ENCODE measurements at places on chromosomes 2 and 18. TPM values are rescaled to one million over a fixed set of nuclear protein-coding genes. Genes with fewer than 3 reads are reported as not detected.
A peak's percentile ranks its signal among the peaks of the same experiment; 100 is the strongest.

- no peak overlapping the region for H3K4me3 ChIP-seq
- H3K4me1 ChIP-seq, result no peaks in the 10 kb centered on the region
- no peaks in the 10 kb centered on the region for H3K27me3 ChIP-seq
- DNase-seq, result no peak
These were observed 234.9 kb downstream of the PHLPP1 start for GRCh38 chr18:62950246-62950645.

DNA sequence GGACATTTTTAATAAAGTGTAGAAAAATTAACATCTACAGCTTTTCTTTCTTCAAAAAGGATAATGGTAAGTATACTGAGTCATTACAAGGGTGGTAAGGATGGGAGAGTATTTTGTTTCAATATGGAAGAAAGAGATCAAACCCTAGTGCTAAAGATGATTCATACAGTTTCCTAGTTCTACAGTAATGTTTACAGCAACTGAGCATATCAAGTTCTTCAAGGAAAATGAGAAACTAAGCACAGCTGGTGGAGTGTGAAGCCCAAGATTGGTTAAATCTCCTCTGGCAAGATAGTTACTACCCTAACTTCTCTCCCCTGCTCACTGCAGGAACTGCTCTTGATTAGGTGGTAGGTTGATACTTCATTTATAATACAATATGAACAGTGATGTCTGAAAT is 467.5 kb downstream of the XIRP2 start:
- H3K4me1 ChIP-seq, result no peaks in the 10 kb centered on the region
- no peaks in the 10 kb centered on the region for H3K36me3 ChIP-seq
- no peak overlapping the region for H3K4me3 ChIP-seq
- no peak for DNase-seq
- no peaks in the 10 kb centered on the region for H3K27me3 ChIP-seq
- H3K27ac ChIP-seq, result no peak overlapping the region

GRCh38 chr2:144349674-144350073 is 170.2 kb downstream of the ZEB2 start:
- no peaks in the 10 kb centered on the region for H3K27me3 ChIP-seq
- no peaks in the 10 kb centered on the region for H3K4me1 ChIP-seq
- no peak for DNase-seq
- no peak overlapping the region for H3K4me3 ChIP-seq
- no peak overlapping the region for H3K27ac ChIP-seq

GRCh38 chr2:25366629-25367028 is 24.9 kb upstream of the DNMT3A start:
- no peak for DNase-seq
- H3K4me1 ChIP-seq, result peaks cover 11% of the 10 kb centered on the region
- H3K36me3 ChIP-seq, result no peaks in the 10 kb centered on the region
- H3K27me3 ChIP-seq, result no peaks in the 10 kb centered on the region

GRCh38 chr2:48227617-48228344 is 302.2 kb upstream of the STON1 start:
- H3K27ac ChIP-seq, result peak overlapping the region; percentile 55
- no peak overlapping the region for H3K4me3 ChIP-seq
- no peaks in the 10 kb centered on the region for H3K27me3 ChIP-seq
- H3K36me3 ChIP-seq, result no peaks in the 10 kb centered on the region
- DNase-seq, result peak; percentile 50

ALKAL2 gene
- total RNA-seq, result not detected

DNA sequence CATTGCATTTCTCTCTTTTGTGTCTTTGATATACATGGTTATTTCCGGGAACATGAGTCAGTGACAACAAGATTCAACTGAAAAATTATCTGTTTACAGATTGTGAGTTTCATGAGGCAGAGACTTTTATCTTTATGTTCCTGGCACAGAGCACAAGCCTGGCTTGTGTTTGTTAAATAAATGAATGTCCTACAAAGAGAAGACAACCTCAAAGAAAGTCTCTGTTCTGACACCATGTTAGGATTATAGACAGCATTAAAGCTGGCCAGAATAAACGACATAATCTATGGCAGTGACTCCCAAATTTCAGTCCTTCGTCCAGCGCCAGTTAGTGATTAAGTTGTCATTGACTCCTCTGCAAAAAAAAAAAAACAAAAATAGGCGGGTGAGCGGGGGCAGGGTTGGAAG is 97.4 kb upstream of the DNAJC10 start:
- H3K27ac ChIP-seq, result no peak overlapping the region
- no peak for DNase-seq
- H3K27me3 ChIP-seq, result no peaks in the 10 kb centered on the region

- H3K4me3 ChIP-seq, result no peak overlapping the region
- no peaks in the 10 kb centered on the region for H3K4me1 ChIP-seq
- no peak overlapping the region for H3K27ac ChIP-seq
- no peaks in the 10 kb centered on the region for H3K36me3 ChIP-seq
- H3K27me3 ChIP-seq, result no peaks in the 10 kb centered on the region
- DNase-seq, result no peak
These were observed 206.8 kb downstream of the TXNL1 start for GRCh38 chr18:56431551-56431950.

HOXD4 gene
- total RNA-seq, result not detected

DNA sequence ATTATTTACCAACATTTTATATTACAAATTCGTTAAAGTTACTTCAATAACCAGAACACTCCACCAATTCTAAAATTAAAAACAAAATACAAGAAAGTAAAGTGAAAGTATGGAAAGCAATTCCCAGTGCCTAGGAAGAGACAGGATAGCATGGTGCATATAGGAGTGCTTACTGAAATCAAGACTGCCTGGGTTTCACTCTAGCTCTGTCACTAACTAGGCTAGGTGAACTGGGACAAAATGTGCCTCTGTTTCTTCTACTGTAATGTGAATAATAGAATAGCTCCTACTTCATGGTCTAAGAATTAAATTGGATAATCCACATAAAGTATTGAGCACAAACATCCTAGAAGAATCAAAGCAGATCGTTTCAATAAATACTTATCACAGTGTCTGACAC is 22.6 kb downstream of the STK17B start:
- no peaks in the 10 kb centered on the region for H3K27me3 ChIP-seq
- H3K27ac ChIP-seq, result no peak overlapping the region
- H3K36me3 ChIP-seq, result peaks cover 38% of the 10 kb centered on the region
- H3K4me3 ChIP-seq, result no peak overlapping the region
- no peak for DNase-seq

KCNF1 gene
- total RNA-seq, result not detected

DNA sequence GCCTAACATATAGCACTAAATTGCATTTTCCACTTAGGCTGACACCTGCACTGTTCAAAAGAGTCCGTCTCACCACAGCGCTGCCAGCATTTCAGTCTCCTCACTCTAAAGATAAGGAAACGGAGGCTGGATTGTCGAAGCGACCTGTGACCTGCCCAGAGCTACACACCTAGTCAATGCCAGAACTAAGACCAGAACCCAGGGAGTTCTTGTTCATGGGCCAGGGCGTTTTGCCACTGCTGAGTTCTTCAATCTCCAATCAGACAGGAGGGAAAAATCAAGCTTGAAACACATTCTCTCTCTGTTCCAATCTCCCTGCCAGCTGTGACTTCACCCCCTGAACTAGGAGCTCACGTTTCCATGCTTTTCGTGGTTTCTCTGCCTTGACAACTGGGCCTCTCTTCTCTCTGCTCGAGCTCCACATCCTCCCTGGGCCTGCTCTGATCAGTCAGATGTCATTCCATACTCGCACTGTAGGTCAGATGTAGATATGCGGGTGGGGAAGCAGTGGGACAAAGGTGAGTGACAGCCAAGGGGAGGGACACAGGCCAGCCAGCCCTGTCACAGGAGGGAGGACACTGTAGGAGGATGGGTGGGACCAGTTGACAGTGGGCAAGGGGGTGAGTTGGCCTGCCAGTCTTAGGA is 221.1 kb upstream of the SMAD2 start:
- peaks cover 4% of the 10 kb centered on the region for H3K27me3 ChIP-seq
- no peak overlapping the region for H3K27ac ChIP-seq
- H3K4me1 ChIP-seq, result no peaks in the 10 kb centered on the region
- H3K4me3 ChIP-seq, result no peak overlapping the region
- DNase-seq, result no peak
- no peaks in the 10 kb centered on the region for H3K36me3 ChIP-seq

DNA sequence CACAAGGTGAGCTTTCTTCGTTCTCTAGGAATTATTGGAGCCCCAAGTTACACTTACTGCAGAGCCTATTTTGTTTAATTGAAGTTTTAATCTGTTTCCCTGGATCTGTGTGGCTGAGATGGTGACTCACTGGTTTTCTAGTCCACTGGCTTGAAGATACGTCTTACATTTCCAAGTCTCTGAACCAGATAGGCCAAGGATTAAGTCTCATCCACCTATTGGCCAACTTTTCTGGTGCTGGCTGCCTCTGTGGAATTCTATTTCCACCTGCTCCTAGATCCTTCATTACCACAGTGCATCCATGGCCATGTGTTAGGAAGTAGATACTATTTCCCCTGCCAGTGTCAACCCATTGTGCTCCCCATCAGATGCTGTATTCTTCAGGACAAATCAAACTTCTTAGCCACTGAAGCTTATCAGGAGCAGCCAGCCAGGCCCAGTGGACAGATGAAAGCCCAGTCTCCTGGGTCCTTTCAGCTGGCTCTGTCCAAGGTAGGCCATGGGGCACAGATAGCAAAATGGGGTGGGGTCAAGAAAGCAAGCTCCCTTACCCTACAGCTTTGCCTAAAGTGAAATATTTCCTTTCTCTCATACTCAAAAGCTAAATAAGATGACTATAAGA is 198.8 kb upstream of the TCF4 start:
- H3K4me3 ChIP-seq, result no peak overlapping the region
- no peaks in the 10 kb centered on the region for H3K36me3 ChIP-seq
- no peak overlapping the region for H3K27ac ChIP-seq
- H3K27me3 ChIP-seq, result no peaks in the 10 kb centered on the region
- no peaks in the 10 kb centered on the region for H3K4me1 ChIP-seq

DNA sequence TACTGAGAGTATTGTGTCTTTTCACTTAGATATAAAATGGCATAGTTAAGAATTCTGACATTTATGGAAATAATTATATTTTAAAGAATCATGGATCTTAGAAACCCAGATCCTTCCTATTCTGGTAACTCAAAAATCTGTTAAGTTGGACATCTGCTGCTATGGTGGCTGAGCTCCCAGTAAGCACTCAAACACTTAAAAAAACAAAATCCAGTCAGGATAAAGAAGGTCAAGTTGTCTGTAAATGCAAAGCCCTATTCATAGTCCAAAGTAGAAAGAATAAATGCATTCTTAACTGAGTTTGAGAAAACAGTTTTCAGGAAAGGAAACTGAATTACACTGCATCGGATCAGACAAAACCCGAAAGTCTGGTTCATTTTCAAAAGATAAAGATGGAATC is 35.6 kb downstream of the EIF2AK3 start:
- no peak overlapping the region for H3K4me3 ChIP-seq
- H3K27ac ChIP-seq, result no peak overlapping the region
- DNase-seq, result no peak

DNA sequence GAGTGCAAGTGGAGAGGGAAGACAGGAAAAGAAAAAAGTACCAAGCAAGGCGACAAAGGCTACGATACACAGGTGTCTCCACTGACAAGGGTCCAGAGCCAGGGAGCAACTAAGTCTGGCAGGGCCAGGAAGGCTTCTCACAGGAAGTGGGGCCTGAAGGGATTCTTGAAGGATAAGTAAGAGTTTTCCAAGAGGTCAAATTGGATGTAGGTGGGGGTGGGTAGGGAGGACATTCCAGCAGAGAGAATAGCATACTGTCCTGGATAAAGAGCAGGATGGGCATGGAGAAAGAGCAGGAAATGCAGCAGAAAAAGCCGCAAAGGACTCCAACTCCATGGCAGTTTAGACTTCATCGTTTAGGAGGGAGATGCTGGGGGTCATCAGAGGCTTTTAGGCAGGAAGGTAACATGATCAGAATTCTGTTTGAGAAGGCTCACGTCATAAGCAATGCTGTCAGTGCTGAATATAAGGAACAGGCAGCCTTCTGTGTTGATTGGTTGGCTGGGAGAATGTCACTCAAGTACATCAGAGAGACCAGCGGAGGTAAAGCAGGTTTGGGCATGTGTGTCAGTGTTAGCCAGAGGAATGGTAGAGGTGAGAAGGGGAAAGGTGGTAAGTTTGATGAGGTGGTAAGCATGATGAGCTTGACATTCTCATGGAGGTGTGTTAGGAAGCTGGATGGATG is 35.1 kb downstream of the ARHGAP25 start:
- peaks cover 69% of the 10 kb centered on the region for H3K4me1 ChIP-seq
- no peak overlapping the region for H3K27ac ChIP-seq
- no peaks in the 10 kb centered on the region for H3K36me3 ChIP-seq
- peaks cover 2% of the 10 kb centered on the region for H3K27me3 ChIP-seq

BOK gene
- total RNA-seq, result 0.08 TPM

DNA sequence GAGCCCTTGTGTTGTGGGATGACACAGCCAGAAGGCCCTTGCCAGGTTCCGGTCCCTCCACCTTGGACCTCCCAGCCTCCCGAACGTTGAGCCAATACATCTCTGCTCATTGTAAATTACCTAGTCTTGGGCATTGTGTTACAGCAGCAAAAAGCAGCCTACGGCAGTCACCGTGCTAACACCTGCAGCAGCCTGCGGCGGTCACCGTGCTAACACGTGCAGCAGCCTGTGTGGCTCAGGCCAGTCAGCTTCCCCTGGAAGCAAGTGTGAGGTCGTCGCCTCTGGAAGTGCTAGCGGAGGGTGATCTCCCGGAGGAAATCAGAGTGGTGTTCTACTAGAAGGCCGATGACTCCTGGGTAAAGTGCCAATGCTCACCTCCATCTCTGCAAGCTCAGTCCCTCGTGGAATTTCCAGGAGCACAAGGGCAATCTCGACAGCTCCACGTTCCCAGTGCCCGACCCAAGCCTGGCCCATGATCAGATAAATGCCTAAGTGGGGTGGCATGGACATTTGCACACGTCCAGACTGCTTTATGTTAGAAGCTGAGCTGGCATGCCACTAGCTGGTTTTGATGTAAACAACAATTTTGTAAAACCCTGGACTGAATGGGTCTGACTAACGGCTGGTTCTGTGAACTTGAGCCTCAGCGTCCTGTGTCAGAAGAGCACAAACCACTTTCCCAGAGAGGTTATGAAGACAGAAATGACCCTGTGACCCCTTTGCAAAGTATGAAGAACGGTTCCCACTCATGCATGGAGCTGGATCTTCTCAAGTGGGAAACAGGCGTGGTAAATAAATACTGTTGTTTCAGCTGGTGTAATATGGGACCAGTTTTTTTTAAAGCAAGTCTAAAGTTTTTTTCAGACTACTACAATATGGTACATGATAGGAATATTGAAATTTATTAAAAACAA is 11.4 kb upstream of the CNDP1 start:
- H3K4me3 ChIP-seq, result no peak overlapping the region
- H3K27ac ChIP-seq, result no peak overlapping the region
- H3K27me3 ChIP-seq, result no peaks in the 10 kb centered on the region
- H3K4me1 ChIP-seq, result no peaks in the 10 kb centered on the region

- H3K36me3 ChIP-seq, result no peaks in the 10 kb centered on the region
- no peak overlapping the region for H3K4me3 ChIP-seq
- no peak overlapping the region for H3K27ac ChIP-seq
These were observed 60.5 kb downstream of the KLHL29 start for GRCh38 chr2:23445450-23445868.

EIF2AK2 gene
- total RNA-seq, result 72.9 TPM

All from GM12878 (cell line).